Transverse colon (tissue), 4 donors: ENCODE measurements at places on chromosomes 2 and 18.
A peak's percentile ranks its signal among the peaks of the same experiment; 100 is the strongest.

DNA sequence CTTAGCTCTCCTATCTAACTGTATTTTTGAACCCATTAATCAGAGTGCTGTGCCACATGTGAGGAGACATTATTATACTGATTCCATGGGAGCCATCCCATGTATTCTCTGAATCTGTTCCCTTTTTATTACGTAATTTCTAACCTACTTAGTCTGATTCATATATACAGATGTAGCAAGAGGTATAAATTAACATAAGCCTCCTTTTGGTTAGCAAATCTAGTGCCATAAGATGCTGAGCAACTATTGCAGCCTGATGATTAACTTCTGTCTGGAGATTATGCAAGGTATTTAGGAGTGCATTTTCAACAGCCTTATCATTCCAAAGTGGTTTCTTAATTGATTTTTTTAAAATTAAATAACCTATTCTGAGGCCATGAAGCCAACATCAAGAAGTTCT, 114.1 kb upstream of the MSH2 start:
- DNase-seq = no peak

GRCh38 chr2:223562078-223562477, 40.1 kb downstream of the SCG2 start:
- DNase-seq = no peak

DNA sequence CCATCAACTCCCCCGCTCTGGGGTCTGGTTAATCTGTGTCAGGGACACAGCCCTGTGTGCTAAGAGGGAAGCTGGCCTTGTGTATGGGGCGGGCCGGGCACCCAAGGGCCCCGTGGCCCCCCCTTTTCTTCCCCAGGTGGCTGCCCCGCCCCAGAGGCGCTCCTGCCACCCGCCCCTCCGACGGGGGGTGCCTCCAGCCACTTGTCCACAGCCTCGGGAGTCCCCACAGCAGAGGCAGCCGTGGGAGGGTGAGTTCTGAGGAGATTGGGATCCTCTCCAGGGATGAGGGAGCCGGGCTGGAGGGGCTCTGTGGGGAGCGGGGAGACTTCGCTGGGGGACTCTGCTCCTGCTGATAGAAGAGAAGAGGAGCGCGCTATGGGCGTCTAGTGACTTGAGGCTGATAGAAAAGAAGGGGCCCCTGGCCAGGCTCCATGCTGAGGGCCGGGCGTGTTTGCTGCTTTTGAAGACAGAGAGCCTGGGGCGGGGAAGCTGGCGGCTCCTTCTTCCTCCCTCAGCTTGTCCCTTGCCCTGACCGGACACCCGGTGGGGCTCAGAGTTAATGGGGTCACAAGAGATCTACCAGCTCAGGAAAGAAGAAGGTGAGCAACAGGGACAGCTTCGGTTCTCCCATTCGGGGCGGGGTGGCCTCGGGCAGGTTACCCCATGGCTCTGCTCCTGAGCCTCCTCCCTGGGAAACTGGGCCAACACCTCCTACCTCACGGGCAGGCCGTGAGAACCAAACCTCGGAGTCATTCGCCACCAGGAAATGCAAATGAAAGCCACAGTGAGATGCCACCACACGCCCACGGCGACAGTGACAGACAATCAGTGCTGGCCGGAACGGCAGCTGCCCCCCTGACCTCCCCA, 89.4 kb upstream of the TAF1B start:
- peak; percentile 76 for DNase-seq

DNA sequence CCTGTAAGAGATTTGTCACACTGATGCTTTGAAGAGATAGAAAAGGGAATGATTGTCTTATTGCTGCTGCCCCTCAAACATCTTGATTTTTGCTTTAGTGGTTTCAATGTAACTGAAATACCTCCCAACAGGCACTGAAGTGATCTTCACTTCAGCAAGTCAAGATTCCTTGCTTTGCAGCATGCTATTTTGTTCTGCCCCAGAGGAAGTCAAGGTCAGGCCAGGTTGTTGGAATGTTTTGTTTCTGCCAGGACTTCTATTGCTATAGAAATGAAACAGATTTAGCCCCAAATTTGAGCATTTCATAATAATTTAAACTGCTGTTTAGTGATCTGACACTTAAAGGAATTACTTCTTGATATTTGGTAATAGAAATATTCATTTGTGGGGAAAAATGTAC, 277.6 kb downstream of the ZNF804A start:
- DNase-seq = no peak

DNA sequence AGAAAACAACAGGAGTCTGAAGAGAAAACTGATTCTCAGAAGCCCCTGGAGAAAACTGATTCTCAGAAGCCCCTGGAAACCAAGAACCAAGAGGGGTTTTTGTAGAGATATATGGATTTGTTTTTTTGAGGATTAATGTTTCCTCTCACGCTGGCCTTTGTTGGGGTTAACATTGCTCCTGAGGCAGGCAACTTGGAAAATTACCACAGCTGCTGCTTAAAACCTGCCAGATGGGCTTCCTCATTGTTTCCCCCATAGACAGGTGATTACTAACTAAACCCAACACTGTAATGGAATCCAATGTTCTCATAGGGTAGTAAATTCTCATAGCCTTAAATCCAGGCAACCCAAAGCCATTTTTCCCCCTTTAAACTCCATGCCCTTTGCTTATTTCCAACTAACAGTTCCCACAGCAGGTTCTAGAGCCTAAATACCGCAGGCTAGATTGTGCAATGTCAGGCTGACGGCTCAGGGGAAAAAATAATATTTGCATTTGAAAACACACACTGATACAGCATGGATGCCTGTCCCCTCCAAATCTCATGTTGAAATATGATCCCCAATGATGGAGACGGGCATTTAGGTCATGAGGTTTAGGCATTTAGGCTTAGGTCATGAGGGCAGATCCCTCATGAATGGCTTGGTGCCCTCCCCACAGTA, 272.3 kb upstream of the PKDCC start:
- no peak for DNase-seq

DNA sequence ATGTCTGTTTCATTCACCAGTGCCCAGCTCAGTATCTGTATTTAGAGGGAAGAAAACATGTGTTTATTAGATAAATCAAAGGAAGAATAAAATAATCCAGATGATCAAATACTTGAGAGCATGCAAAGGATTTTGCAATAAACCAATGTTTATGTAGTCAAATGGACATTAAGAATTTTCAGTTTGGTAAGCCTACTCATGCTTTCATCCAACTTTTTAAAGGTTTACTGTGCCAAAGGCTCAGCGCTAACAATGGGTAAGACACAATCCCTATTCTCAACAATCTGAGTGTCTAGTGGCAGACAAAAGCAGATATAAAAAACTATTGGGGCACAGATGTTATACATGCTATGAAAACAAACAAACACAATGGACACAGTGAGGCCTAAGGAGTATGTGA, 26.3 kb downstream of the GRB14 start:
- no peak for DNase-seq

- peak; percentile 57 for DNase-seq
These were observed 59.6 kb downstream of the LONRF2 start for GRCh38 chr2:100262555-100263320.

DNA sequence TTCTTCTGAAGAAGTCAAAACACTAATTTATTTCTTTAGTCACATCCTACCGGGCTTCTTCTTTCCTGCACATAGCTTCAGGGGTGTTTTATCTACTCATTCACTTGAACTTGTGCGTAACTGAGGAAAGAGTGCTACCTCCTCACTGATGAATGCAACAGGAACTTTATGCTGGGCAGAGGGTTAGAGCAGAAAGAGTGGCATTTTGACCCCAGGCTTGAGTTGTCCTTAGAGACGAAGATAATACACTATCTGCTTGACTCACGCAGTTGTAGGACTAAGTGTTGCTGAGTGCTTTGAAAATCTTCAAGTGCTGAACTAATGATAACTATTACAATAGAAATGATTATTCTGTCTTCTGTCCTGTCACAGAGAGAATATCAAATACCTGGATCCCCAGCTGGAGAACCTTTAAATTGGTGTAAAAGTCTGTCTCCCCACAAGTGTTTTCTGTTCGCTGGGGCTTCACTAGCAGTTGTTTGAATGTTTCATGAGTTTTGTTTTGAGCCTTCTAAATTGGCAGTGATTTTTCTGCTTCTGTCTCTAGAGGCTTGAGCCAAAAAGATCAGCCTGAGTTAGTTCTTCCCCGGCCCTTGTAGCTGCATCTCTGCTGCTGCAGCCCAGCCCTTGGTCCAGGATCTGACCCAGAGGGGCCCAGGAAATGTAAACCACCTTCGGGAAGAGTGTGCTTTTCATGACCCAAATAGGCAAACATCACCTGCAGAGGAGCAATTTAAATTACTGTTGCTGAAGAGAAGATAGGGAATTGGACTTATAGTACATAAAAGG, 86.3 kb upstream of the LGALSL start:
- no peak for DNase-seq
